ENCODE measurements at places on chromosomes 6 and 20.
A peak's percentile ranks its signal among the peaks of the same experiment; 100 is the strongest.

- no peak for DNase-seq
Measured at GRCh38 chr6:112296694-112297093, 42.3 kb upstream of the LAMA4 start.

DNA sequence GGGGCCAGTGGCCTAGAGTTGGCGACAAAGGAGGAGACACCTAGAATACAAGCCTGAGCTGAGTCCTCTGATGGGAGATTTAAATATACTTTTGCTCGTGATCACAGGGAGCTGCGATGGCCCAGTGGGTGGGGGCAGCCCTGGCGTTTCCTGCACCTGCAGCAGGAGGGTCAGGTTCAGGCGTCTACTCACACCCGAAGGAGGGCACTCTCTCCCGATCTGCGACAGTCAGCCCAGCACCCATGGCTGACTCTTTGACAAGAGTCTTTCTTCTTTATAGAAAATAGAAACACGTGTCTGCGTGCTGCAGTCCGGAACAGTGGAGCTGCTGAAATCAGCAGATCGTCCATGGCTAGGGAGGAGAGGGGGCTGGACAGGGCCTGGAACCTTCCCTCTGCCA, 338.2 kb downstream of the CDH4 start:
- DNase-seq: no peak

- no peak for DNase-seq
Measured at GRCh38 chr20:43977252-43977651, 62.6 kb downstream of the TOX2 start.

GRCh38 chr6:7998103-7998725, 66.0 kb downstream of the BLOC1S5 start:
- DNase-seq: no peak

DNA sequence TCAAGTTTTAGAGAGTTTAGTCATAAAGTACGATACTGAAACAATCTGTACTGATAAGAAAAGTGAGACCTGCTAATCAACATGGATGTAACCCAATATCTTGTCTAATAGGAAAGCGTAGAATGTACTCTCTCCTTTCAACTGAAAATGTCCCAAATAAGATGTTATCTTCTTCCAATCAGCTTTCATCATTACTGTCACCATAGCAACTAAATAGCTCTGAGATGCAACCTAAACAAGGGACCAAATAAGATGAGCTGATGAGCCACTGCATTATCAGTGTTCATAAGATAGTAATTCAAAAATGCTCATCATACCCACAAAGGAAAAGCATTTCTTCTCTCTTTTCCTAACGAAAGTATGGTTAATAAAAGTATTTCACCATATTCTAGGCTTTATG, 1108.3 kb upstream of the MAP3K7 start:
- no peak for DNase-seq

GRCh38 chr6:47047097-47047478, 5.0 kb upstream of the ADGRF1 start:
- DNase-seq: no peak

GRCh38 chr6:3247255-3248146, 11.2 kb upstream of the PSMG4 start:
- DNase-seq: peak; percentile 54

DNA sequence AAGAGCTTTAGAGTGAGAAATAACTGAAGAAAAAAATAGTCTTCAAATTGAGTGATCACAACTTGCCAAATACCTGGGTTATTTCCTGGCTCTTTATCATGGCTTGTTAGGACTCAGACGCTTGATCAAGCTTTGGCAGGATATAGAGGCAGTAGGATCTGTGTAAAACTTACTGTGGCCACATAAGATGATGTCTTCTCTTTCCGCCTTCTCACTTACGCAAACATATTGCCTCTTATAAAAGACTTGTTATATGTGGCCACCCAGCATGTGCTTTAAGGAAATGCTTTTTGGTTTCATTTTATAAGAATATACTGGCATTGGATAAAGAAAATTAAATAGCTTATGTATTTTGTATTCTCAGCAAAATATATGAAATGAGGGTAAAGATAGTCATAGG, 101.8 kb upstream of the AKIRIN2 start:
- DNase-seq: no peak

- DNase-seq: no peak
Measured at GRCh38 chr20:50445354-50446151, 64.6 kb upstream of the PTPN1 start.

GRCh38 chr20:50788045-50788991, 6.5 kb upstream of the BCAS4 start:
- DNase-seq: peak; percentile 73

GRCh38 chr6:87917886-87918285, 129.8 kb upstream of the SPACA1 start:
- no peak for DNase-seq

GRCh38 chr20:53736757-53737395, 143.2 kb upstream of the ZNF217 start:
- DNase-seq: no peak

DNA sequence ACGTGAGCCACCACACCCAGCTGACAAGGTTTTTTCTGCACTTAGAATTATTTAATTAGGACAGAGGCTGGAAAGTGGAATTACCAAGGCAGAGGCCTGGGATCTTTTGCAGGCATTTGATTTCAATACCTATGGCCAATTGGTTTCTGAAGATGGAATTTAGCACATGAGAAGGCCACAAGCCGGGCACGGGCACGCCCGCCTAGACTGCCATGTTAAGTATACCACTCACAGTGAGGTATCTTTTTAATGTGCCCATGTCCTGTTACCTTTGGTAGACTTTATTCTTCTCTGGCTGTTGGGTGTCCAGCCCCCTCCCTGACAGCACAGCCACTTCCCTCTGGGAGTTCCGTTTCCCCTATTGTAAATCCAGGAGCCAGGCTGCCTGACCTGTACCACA, 18.0 kb upstream of the TAF8 start:
- no peak for DNase-seq

DNA sequence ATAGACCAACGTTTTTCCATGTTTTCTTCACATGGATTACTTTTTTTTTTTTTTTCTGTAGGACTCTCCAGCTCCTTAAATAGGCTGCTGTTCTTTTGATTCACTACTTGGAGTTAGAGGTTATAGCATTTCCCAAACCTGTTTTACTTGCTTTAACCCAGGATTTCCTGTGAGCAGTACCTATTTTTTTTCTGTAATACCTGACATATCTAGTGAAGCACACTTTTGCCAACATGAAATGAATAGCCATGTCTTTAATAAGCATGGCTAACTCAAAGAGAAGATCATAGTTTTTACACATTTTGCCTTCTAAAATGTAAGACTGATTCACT, 137.0 kb downstream of the FOXA2 start:
- DNase-seq: no peak

- DNase-seq: no peak
Measured at GRCh38 chr6:9581155-9581554, 833.7 kb downstream of the TFAP2A start.

DNA sequence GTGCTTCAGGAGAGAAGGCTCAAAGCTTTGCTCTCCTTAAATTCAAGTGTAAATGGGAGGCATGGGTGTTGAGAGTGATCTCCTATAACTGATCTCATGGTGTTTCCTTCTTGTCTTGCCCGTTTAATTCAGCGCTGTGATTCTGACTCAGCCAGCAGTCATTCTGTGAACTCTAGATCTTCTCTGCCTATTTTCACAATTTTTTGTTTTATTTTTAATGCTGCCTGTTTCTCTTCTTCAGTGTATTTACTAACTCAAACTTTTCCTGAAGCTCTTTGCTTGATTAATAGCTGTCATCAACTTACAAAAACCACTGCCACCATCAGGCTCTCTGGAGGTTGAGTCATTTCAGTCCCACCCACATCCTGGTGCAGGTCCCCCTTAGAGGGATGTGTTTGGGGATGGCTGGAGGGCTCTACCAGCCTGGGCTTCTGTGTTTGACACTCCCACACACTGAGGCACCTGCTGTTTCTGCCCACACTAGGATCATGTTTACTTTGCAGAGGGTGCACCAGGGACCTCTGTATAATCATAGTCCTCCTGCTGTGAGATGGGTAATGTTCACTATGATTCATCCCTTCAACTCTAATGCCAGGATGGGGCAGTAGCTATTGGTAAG, 94.0 kb downstream of the SHLD1 start:
- DNase-seq: peak; percentile 42

DNA sequence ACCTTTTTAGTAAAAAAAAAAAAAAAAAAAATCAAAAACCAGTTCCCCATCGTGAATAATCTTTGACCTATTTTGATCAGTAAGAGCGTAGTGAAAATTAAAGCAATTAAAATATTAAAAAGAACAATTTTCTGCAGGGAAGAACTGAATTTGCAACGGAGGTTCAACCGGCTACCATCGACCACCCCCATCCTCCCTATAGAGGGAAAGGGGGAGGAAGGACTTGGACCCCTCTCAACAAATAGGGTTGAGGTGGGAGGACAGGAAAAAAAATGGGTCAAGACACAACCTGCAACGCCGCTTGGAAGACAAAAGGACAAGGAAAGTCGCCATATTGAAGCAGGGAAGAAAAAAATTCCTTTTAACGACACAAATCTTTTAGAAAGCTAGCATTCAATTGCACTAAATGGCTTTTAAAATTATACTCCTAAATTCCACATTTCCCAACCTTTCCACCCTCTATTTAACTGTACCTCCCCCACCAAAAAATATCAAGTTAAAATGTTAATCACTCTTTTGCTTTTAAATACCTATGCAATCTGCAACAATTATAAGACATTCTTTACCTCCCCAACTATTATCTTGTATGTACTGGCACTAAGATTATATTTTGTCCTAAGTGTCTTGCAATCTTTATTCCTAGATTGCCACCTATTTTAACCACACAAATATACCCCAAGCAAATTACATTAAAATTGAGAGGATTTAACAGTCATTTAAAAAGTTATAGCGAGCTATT, 1.7 kb downstream of the PPP1R10 start:
- DNase-seq: no peak

DNA sequence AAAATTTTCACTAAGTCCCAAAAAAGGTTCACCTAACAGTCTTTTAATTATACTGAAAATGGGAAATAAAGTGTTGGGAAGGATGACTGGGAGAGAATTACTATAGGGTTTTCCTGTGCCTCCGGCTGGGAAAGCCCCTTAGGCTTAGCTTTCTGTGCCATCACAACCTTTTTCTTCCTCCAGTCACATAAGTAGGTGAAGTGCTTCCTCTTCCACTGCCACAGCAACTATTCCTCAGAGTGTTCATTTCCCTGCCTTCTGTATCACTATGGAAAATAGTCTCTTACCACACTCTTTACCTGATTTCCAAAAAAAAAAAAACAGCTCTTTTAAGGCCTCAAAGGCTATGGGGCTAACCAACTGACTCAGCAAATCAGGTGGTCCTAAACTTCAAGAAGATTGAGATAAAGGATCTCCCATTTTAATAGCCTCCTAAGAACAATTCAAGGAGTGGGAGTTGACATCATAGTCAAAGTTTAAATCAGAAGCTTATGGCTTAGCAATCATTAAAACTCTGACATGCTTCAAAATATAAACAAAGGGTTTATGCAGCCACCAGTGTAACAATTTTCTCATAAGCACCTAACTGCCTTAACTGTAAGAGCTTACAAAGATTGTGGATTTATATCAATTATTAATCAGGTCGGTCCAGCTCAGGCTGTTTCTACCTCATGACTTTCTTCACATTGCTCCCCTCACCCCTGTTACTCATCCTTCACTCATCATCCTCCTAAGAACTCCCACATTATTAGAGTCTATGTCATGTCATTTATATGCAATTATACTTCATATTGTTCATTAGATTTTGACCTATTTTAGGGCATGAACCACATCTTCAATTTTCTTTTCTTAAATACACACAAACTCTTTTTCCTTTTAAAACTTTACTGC, 95.3 kb downstream of the RNGTT start:
- peak; percentile 61 for DNase-seq

- DNase-seq: no peak
Measured at GRCh38 chr6:76633259-76633658, 560.8 kb upstream of the IMPG1 start.

DNA sequence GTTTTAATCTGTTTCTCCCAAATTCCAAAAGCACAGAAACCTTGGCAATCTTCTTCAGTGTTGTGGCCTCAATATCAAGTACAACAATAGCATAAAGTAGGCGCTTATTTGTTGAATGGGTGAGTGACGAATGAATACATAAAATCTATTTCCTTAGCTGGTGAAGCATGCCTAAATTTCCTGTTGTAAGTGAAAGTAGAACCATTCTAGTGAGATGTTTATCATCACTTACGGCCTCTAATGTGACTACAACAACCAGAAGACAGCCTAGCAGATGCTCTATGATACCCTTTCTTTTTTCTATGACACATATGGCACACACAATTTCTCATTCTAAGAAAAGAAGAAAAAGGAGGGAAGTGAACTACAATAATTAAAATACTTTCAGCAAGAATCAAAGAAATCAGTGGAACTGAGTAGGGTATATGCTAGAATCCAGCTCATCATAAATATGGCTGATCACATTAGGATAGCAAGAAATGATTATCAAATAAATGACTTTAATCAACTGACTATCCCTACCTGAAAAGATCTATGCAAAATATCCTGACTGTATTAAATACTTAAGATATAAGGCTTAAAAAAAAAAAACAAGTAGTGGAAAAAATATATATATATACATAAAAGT, 67.4 kb downstream of the BTBD9 start:
- DNase-seq: no peak
